ENCODE measurements at places on chromosomes 11 and 22.

GRCh38 chr11:37371346-37371970 is 773.4 kb upstream of the RAG2 start:
- no peak for DNase-seq

GRCh38 chr11:111836721-111837120 is 34.7 kb downstream of the ALG9 start:
- DNase-seq: no peak

DNA sequence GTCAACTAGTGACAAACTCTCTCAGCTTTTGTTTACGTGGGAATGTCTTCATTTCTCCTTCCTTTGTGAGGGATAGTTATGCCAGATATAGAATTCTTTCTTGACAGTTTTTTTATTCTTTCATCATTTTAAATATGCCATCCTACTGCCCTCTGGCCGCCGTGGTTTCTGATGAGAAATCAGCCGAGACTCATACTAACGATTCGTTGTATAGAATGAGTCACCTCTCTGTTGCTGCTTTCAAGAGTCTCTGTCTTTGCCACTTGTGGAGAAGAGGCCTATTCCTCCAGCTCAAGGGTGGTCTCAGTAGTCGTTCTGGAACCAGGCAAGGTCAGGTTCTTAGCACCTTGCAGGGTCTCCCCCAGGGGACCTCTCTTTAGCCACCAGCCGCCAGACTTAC is 8.0 kb downstream of the MYO7A start:
- no peak for DNase-seq

DNA sequence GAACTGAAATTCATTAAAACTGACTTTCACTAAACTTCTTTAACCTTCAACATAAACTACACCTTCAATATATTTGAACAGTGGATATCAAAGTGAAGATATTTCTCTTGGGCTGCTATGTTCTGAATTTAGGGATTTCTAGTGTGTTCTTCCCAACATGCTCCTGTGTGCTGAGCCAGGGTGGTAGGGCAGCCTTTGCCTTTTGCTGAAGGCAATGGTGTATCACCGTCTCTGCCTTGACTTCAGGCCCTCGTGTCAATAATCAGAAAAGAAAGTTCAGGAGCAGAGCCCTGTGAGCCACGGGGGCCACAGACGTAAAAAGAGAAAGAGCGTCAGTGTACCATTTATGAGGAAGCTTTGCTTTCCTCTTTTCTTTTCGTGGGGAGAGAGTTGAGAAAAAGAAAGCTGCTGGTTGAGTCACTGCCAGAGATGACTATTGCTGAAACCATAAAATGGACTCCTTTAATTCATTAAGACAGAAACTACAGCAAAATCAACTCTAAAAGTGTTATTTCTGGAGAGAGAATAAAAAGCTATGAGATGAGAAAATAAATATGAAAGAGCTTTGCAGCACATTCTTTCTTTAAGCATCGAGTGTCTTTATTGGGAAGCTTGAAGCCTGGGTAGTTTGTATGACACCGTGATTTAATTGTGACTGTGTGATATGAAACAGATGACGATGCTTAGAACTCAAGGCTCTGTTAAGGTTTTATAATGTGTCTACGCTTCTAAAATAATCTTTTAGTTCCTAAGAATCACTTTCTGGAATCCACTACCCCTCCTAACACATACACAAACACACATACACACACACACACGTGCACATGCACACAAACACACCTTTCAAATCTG is 271.8 kb upstream of the MTNR1B start:
- DNase-seq: no peak

DNA sequence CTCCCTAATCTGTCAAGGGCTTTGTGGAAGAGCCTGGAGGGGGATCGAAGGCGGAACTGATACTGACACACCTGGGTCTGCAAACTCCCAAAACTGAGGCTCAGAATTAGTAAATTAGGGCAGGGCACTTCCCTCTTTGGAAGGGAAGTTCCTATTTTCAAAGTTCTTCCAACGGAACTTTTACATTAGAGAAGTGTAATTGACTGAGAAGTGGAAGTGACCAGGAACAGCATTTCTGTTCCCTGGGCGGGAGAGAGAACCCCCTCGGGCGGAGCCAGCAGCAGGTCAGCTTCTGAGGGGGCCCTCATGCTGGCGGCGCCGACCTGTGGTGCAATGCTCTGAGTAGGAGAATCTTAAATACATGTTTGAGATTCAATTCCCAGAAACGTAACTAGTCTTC is 1.1 kb upstream of the CBL start:
- DNase-seq: no peak

DNA sequence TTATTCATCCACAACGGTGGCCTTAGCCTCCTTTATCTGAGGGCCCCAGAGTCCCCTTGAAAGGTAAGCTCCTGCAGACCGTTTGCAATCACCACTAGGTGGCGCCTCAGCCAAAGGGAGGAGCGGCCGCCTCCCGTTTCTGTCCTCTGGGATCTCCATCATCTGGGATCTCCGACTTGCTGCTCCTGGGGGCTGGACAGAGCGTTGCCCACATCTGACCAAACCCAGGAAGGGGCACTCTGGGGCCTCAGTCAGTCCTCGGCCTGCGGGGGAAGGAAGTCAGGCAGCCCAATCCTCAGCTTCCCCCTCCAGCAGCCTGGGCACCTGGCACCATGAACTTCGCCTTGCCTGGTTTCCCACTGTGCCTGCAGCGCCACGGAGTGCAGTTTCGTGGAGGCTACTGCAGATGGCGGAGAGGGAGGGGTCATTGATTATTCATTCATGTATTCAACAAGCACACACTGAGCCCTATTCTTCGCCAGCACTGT is 23.5 kb downstream of the TP53I11 start:
- DNase-seq: peak; percentile 33
